ENCODE measurements at places on chromosomes 4 and X. TPM values are rescaled to one million over a fixed set of nuclear protein-coding genes. Genes with fewer than 3 reads are reported as not detected.
A peak's percentile ranks its signal among the peaks of the same experiment; 100 is the strongest.

The CT45A3 gene
- not detected for polyA plus RNA-seq

The SPANXB1 gene
- not detected for polyA plus RNA-seq

DNA sequence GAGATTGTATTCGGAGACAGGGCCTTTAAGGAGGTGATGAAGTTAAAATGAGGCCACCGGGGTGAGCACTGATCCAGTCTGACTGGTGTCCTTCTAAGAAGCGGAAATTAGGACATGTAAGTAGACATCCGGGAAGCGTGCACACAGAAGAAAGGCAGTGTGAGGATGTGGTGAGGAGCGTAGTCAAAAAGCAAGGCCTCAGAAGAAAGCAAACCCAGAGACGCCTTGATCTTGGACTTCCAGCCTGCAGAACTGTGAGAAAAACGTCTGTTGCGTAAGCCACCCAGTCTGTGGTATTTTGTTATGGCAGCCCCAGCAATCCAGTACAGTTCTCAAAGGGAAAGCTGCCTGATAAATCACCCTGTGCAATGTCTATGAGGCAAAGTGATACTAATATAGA is 153.5 kb downstream of the KCNIP4 start:
- no peak overlapping the region for H3K4me3 ChIP-seq
- no peak overlapping the region for H3K27ac ChIP-seq
- H3K27me3 ChIP-seq = no peaks in the 10 kb centered on the region
- H3K36me3 ChIP-seq = no peaks in the 10 kb centered on the region
- no peaks in the 10 kb centered on the region for H3K4me1 ChIP-seq
- no peak for DNase-seq

The NDST4 gene
- not detected for polyA plus RNA-seq

DNA sequence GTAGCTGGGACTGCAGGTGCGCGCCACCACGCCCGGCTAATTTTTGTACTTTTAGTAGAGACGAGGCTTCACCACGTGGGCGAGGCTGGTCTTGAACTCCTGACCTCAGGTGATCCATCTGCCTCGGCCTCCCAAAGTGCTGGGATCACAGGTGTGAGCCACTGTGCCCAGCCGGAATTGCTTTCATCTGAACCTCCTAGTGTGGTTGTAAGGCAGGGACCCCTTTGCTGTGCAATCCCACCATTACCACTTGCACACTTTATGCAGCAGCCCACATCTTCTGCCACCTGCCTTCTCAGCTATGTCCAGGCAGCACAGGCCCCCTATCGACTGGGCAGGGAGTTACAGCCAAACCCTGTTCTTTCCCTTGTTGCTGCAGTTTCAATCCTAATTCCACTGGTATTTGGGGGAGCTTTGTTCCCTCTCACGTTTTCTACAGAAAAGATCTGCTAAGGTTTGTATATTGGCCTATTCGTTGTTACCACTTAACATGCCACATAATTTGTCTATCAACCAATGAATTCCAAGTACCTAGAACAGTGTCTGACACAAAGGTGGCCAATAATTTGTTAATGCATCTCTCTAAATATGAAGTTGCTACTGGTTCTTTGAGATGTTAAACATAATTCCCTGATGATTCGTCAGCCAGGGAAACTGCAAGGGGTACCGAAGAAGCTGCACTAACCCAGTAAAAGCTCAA is 6.5 kb downstream of the RPL39 start:
- H3K36me3 ChIP-seq = no peaks in the 10 kb centered on the region
- no peak overlapping the region for H3K4me3 ChIP-seq
- no peak for DNase-seq
- H3K27me3 ChIP-seq = no peaks in the 10 kb centered on the region
- no peak overlapping the region for H3K27ac ChIP-seq
- H3K4me1 ChIP-seq = peaks cover 10% of the 10 kb centered on the region

- DNase-seq = no peak
- no peaks in the 10 kb centered on the region for H3K36me3 ChIP-seq
- H3K27ac ChIP-seq = no peak overlapping the region
- no peaks in the 10 kb centered on the region for H3K27me3 ChIP-seq
These were observed 220.4 kb upstream of the RADX start for GRCh38 chrX:106391284-106391911.

DNA sequence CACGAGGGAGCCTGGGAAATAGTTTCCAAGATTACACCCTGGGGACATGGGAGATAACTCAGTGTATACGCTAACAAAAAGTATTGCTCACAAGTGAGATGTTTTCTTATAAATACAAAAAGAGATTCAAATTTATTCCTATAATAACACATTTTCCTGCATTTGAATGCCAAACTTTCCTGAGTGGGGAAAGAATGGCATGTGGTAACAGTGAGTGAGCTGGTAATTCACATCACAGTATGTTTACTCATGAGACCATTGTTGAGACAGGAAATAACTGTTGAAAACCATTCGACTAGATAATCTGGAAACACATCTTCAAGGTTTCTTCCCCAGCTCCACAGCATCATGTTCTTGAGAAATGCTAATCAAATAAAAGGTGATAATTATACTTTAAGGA is 109.1 kb downstream of the TASL start:
- H3K27ac ChIP-seq = no peak overlapping the region
- no peaks in the 10 kb centered on the region for H3K27me3 ChIP-seq
- no peak for DNase-seq
- H3K4me1 ChIP-seq = no peaks in the 10 kb centered on the region
- no peaks in the 10 kb centered on the region for H3K36me3 ChIP-seq
- H3K4me3 ChIP-seq = no peak overlapping the region

GRCh38 chr4:172104539-172104938 is 291.3 kb downstream of the GALNTL6 start:
- no peak overlapping the region for H3K4me3 ChIP-seq
- H3K27me3 ChIP-seq = no peaks in the 10 kb centered on the region
- no peak overlapping the region for H3K27ac ChIP-seq
- no peak for DNase-seq

DNA sequence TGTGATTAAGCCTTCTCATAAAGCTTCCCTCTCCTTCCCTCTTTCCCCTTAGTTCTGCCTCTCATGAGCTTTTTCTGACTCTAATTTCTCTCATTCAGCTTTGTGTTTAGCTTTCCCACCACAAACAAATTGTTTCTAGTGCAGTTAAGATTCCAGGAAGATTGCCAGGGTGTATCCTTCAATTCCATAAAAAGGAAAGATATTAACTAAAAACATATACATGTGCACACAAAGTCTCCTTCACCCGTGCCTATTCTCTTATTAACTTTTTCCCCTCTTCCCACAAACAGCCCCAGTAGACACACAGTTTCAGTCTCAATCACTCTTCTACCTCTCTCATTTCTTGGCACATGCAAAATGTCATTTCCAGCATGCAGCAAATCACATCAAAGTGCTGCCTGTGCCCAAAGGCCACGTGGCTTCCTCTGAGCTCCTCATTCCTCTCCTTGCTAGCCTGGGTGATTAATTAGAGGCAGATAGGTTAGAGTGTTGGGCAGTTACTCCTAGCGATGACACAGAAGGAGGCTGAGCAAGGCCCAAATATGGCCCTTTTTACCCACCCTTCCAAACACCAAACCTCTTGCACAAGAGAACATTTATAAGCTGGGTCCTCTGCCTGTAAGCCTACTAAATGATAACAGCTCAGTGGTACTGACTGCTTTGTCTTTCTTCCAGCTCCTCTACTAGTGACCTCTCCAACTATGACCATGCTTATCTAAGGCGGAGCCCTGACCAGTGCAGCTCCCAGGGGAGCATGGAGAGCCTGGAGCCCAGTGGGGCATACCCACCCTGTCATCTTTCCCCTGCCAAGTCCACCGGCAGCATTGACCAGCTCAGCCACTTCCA is 159.6 kb downstream of the SOWAHB start:
- no peak overlapping the region for H3K4me3 ChIP-seq
- peak; percentile 76 for DNase-seq
- peaks cover 73% of the 10 kb centered on the region for H3K4me1 ChIP-seq
- H3K27ac ChIP-seq = peak overlapping the region; percentile 89
- H3K36me3 ChIP-seq = no peaks in the 10 kb centered on the region
- H3K27me3 ChIP-seq = no peaks in the 10 kb centered on the region

The FAM9B gene
- polyA plus RNA-seq = not detected

DNA sequence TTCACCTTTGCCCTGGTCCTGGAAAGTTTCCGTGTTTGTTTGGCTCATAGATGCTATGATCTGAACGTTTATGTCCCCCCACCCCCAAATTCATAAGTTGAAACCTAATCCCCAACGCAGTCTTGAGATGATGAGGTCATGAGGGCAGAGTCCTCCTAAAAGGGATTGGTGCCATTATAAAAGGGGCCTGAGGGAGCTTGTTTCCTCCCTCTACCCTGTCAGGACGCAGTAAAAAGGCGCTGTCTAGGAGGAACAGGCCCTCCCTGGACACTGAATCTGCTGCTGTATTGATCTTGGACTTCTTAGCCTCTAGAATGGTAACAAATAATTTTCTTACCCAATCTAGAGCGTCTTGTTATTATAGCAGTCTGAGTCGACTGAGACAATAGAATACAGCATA is 2190.6 kb upstream of the TENM3 start:
- no peaks in the 10 kb centered on the region for H3K36me3 ChIP-seq
- DNase-seq = no peak
- no peak overlapping the region for H3K27ac ChIP-seq
- peaks cover under 1% of the 10 kb centered on the region for H3K4me1 ChIP-seq

GRCh38 chr4:8697826-8698225 is 105.3 kb downstream of the CPZ start:
- no peak overlapping the region for H3K4me3 ChIP-seq
- H3K4me1 ChIP-seq = no peaks in the 10 kb centered on the region
- DNase-seq = peak; percentile 32

The F8A3 gene
- 2.4 TPM for polyA plus RNA-seq

DNA sequence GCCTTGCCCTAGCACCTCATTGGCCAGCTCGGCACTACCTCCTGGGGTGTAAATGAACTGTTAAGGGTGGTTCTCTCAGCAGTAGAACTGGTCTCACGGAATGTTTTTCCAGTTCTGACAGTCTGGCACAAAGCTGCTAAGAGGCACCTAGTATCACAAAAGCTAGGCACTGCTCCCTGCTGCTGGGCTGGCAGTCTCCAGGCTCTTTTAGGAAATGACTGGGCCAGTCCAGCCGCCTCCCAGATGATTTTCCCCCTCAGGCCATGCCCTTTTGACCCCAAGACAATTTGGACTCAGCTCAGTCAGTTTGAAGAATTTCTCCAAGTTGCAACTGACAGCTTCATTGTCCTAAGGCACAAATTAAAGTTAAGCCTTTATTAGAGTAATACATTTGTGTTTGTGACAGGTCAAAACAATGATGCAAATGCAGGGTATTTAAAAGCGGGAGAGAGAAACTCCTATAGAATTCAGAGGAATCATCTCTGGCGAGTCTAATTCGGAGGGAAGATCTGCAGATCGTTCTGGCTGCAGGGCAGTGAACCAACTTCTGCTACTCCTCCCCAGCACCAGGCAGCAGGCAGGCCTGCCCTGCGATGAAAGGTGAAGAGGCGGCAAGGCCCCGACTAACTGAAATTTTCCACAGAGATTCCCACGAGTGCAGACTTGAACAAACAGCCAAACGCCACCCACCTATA is 7.9 kb downstream of the FRMD7 start:
- no peak overlapping the region for H3K4me3 ChIP-seq
- no peak for DNase-seq
- H3K27ac ChIP-seq = no peak overlapping the region

GRCh38 chr4:134470544-134470943 is 269.0 kb upstream of the PABPC4L start:
- no peak overlapping the region for H3K4me3 ChIP-seq
- DNase-seq = no peak
- H3K27me3 ChIP-seq = no peaks in the 10 kb centered on the region
- H3K4me1 ChIP-seq = no peaks in the 10 kb centered on the region
- no peaks in the 10 kb centered on the region for H3K36me3 ChIP-seq

The CXCL1 gene
- polyA plus RNA-seq = 13.2 TPM

The NEUROG2 gene
- polyA plus RNA-seq = not detected

DNA sequence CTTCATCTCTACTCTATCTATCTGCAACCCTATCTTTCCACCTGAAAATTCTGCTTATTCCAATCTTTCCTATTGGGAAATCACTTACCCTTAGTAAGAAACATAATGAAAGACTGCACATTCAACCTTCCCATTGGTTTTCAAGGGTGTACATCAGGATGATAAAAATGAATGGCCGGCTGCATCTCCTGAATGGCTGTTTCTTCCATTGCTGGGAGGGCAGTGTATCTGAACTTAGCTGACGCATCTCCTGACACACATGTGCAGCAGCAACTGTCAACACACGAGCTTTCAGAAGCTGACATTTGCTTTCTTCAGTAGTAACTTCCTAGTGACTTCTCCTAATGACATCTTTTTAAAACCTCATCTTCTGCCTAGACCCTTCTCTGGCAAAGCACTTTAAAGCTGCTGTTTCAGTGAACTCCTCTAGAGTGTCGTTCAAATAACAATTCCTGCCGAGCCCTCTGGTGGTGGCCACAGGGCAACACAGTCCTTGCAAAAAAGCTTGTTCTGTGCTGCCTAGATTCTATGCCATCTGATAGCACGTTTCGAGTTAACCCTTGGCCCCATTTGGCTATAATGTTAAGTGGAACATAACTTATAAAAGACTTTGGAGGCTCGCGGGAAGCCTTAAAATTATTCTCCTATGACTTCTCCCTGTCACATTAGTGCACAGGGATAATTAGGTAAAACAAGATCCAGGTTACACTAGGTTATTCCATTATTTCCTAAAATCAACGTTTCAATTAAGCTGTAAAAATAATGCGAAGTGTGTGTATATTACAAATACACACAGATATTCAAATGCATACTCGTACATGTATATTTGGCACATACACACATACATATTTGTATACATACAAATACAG is 2340.7 kb downstream of the PCDH7 start:
- no peak for DNase-seq
- H3K4me1 ChIP-seq = peaks cover 37% of the 10 kb centered on the region
- H3K36me3 ChIP-seq = no peaks in the 10 kb centered on the region
- no peak overlapping the region for H3K4me3 ChIP-seq
- H3K27me3 ChIP-seq = no peaks in the 10 kb centered on the region

DNA sequence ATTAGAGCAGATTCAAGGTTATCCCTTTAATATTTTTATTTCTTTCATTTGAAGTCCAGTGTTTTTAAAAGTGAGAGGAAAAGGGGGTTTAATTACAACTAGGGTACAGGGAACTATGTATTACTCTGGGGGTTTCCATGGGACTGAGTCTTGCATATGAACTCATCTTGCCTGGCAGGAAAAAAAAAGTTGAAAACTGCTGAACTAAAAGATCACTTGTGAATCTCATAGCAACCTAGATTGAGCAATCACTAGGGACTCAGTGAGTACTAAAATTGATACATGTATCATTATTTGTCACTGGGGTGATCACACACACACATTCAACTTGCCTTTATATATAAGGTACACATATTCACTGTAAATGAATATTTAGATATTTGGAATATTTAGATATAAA is 180.7 kb upstream of the SFRP2 start:
- H3K27me3 ChIP-seq = no peaks in the 10 kb centered on the region
- no peaks in the 10 kb centered on the region for H3K4me1 ChIP-seq
- H3K36me3 ChIP-seq = no peaks in the 10 kb centered on the region

The NOX1 gene
- polyA plus RNA-seq = 54.8 TPM
